ENCODE measurements at places on chromosomes 1 and 21. TPM values are rescaled to one million over a fixed set of nuclear protein-coding genes. Genes with fewer than 3 reads are reported as not detected.

Gene ESRRG
- total RNA-seq: 0.09 TPM

Gene TXNIP
- total RNA-seq: 393 TPM

Gene UCHL5
- 36.7 TPM for total RNA-seq

Gene TLCD4
- total RNA-seq: 11.6 TPM

Gene KCNT2
- 13.3 TPM for total RNA-seq
